ENCODE measurements at places on chromosomes 5 and 9.
A peak's percentile ranks its signal among the peaks of the same experiment; 100 is the strongest.

DNA sequence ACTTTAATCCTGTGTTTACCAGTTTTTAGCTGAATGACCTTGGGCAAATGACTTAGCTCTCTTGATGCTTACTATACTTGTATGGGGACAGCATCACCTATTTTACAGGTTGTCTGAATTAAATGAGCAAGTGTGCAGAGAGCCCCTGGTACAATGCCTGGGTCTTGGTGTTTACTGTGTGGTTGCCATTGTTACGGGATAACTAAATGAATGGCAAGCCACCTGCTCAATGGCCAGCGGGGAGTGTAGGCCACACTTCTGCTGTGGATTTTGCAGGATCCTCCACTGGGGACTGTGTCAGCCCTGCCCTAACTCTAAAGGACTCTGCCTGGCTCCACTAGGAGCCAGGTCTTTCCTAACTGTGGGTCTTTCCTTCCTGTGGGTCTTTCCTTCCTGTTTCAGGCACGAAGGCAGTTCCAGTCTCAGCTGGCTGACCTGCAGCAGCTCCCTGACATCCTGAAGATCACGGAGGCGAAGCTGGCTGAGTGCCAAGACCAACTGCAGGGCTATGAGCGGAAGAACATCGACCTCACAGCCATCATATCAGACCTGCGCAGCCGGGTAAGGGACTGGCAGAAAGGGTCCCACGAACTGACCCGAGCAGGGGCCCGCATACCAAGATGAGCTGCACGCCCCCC lies 10.3 kb upstream of the GLE1 start:
- DNase-seq = no peak

- no peak for DNase-seq
Measured at GRCh38 chr9:100674419-100675122, 96.7 kb downstream of the CAVIN4 start.

DNA sequence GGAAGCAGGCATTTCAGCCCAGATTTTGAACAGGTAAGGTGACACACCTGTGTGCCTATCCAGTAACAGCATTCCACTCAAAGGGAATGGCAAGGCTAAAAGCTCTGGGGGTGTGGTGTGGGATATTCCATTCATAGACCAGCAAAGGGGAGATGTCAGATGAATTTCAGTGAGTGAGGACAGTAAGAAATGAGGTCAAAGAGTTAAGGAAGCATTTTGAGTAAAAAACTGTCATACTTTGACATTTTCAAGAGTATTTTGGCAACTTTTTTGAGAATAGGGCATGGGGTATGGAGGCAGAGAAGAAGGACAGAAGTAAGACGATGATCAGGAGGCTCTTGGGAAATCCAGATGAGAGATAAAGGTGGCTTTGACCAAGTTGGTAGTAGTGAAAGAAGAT lies 2.2 kb upstream of the ELOVL7 start:
- no peak for DNase-seq

- DNase-seq = no peak
Measured at GRCh38 chr5:125823572-125823971, 599.6 kb upstream of the GRAMD2B start.

GRCh38 chr5:80071510-80072021 lies 36.4 kb downstream of the THBS4 start:
- DNase-seq = no peak

GRCh38 chr9:98520221-98520960 lies 188.3 kb downstream of the GABBR2 start:
- no peak for DNase-seq

DNA sequence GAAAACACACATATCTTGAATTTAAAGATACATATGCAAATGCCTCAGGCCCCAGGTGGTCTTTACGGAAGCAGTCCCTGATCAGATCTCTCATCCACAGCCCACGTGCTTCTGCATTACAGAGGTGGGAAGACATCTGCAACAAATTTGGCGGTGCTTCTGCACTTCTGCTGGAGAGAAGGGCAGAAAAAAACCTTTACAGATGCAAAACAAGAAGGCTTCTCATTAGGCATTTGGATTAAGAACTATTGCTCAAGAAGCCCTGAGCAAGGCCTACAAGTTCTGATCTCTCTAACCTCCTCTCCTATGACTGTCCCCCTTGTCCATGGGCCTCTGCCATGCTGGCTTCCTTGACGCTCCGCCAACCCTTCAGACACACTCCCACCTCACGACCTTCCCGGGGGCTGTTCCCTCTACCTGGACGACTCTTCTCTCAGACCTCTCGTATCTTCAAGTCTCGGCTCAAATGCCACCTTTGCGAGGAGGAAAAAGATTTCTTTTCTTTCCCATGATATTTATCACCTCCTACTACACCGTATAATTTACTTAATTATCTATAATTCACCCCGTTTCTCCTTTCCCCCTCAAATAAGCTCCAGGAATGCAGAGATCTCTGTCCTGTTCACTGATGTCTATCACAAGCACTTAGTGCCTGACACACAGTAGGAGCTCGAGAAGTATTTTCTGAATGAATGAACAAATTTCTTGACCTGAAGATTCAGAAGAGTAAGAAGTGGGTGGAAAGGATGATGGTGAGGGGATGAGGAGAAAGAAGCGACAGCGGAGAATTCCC lies 1.1 kb downstream of the MTMR12 start:
- DNase-seq = peak; percentile 96

DNA sequence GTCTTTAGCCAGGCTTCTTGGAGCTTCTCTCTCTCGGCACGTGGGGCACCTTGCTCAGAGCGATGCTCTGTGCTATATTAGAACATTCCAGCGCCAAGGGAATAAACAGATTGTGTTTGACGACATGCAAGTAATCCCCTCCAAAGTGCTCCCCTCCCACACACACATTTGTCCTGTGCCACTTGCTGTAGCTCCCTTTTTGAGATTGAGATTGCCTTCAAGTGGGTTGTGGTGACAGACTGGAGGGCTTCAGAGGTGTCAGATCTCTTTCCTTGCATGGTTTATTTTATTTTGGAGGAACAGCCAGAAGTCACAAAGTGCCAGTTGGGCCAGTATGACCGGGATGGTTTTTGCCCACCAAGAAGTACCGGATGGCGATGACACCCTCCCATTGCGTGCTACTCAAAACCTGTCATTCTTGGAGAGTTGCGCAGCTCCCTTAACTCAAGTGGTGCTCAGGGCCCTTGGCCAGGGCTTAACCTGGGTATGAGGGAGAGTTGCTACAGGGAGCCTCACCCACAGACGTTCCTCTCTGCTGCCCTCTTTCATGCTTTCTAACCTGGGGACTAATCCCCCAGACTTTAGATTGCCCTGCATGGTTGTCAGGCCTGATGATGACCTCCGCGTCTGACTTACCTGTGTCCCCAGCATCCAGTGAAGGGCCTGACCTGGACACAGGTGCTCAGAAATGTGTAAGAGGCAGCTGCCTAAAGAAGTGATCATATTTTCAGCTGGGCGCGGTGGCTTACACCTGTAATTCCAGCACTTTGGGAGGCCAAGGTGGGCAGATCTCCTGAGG lies 18.8 kb upstream of the RPL26L1 start:
- no peak for DNase-seq

DNA sequence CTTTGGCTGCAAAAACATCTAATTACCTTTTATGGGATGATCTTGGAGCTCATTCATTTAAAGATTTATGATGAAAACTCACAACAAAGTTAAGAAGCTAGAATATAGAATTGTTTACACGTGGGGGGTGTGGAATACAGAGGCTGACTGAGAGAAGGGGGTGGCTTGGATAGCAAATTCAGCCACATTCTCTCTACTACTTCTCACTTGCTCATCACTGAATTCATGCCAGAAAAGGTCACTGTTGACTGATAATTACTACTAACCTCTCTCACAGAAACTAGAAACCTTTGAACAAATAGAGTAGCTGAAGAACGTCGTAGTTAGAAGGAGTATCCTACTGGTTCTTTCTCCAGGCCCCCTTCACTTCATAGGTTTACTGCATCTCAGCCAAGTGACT lies 808.2 kb downstream of the BRINP1 start:
- DNase-seq = no peak

GRCh38 chr5:141513627-141514329 lies 24.9 kb downstream of the PCDHGC5 start:
- DNase-seq = peak; percentile 93

DNA sequence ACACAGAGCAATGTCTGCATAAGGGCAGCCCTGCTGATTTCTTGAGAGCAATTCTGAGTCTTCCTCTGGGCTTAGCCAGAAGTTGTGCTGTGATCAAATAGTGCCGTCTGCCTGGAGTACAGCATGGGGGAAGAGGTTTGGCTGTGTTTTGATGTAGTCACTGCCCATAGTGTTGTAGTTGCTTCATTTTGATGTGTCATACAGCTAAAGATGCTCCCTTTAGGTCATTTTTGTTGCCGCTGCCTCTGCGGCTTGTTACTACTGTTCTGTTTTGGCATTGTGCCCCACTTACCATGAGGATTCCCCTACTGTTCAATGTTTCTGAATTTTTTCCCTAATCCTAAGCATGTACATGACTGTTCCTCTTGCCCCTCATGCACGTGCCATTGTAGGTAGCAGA lies 23.0 kb downstream of the SLC36A1 start:
- DNase-seq = no peak

DNA sequence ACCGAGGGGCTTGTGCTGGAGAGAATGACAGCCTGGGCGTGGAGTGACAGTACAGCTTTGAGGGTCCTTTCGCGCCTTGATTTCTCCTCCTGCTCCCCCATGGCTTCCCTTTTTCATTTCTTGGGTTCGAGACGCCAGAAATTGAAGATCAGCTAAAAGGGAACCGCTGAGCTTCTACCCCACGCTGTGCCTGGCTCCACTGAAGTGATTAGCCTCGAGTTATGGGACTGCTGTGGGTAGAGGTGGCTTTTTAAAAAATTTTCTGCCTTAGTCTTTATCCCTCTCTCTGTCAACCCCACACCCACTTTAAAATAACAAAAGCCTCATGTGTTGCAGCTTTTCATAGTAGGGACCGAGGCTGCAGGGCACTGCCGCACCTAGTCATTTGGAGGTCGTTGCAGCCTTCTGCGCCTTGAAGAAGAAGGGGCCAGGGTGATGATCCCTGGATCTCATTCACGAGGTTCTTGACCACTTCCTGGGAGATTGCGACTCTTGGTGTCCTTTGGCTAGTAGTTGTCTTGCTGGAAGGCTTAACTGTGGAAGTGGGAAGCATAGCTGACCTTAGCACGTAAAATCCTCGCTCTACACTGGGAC lies 603 bp downstream of the PPIP5K2 start:
- DNase-seq = no peak

DNA sequence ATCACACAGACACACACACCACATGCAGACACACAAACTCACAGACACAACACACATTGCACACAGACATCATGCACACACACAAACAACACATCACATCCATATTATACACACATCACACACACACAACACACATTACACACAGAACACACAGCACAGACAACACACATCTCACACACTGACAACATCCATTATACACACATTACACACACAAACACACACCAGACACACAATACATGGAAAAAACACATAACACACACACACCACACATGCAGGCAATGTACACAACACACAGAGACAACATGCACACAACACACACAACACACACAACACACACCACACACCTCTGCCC lies 4.8 kb upstream of the CCDC187 start:
- DNase-seq = no peak

GRCh38 chr9:5791870-5792269 lies 41.0 kb downstream of the ERMP1 start:
- DNase-seq = no peak

All from NAMALWA (cell line).